GDM1 (cell line): ENCODE measurements at places on chromosomes 13 and 19.

DNA sequence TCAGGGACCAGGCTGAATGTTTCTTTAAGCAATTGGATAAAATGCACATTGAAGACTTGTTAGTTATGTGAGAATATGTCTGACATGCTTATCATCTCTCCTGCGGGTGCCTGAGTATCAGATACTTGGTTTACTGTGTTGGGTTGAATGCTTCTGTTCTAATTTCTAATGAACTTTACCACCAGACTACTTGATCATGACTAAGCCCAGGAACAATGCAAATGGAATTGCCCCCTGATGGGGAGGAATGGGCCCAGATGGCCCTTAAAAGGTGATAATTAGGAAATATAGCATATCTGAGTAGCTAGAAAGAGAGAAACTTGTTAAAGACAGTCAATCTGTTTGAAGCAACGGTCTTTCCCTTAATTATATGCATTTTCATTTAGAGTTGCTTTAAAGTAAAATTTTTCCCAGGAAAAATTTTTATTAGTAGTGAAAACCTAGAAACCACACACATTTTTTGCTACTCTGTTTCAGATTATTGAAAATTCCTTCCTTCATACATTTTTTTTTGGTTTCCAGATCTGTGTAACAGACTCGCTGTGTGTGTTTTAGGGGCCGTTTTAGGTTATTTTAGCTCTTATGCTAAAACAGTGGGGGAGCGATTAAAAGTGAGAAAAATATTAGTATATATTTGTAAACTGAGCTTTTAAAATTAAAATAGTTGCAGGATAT is 186.6 kb downstream of the TM9SF2 start:
- DNase-seq = no peak

DNA sequence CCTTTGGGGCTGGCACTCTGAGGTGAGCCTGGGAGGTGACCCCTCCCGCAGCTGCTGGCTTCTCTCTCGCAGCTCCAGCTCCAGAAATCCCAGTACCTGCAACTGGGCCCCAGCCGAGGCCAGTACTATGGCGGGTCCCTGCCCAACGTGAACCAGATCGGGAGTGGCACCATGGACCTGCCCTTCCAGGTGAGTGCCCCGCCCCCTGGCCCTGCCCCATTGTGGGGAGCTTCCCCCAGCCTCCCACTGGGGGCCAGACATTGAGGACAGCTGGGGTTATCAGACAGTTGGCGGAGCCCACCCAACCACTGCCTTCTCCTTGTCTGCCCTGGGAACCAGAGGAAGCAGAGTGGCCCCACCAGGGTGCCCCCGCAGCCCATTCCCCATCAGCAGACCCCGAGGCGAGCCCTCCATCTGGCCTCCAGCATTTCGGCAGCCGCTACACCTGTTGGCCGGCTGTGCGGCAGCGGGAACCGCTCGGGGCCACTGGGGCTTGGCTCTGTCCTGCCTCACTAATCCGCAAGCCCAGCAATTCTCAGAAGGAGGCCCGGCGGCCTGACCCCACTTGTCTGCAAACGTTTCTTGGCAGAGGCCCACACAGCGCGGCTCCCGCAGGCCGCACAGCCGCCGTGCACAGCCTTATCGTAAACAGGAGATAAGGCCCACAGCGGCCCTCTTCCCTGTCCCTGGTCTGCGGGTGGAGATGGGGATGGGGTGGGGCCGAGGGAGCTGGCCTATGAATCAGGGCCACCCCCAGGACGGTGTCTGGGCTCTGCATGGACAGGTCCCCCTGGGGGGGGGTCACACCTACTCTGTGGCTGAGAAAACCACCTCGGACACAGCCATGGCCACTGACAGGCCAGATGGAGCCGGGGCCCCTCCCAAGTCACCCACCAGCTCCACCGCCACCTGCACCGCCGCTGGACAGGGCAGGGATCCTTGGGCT is 48.0 kb downstream of the COMP start:
- no peak for DNase-seq

GRCh38 chr19:49447485-49448431 is 3.9 kb downstream of the PIH1D1 start:
- DNase-seq = peak; percentile 13

- DNase-seq = no peak
Observed at GRCh38 chr13:112790735-112791641, 101.2 kb downstream of the ATP11A start.

DNA sequence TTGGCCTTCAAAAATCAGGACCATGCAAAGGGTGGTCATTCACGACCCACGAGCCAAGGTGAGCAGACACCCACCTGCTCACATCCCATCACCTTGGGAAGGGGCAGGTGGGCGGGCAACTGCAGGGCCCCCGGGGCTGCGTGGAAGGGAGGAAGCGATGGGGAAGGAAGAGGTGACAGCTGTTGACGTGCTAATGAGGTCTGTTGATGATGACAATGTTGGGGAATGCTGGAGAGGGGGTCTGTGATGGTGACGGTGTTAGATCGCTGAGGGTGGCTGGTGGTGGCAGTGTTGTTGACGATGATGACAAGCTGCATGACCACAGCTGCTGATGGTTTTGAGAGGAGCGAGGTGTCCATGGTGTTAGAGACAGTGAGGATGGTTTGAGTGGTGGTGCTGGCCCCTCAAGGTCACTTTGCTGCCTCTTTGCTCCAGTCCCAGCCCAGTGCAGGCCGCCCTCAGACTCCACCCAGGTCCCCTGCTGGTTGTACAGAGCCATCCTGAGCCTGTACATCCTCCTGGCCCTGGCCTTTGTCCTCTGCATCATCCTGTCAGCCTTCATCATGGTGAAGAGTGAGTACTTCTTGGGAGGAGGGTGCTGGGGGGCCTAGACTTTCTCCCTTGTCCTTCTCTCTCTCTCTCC is 900 bp downstream of the MCEMP1 start:
- no peak for DNase-seq
